ENCODE measurements at places on chromosomes 7 and 10.
A peak's percentile ranks its signal among the peaks of the same experiment; 100 is the strongest.

- DNase-seq = no peak
These were observed 47.7 kb upstream of the INPP5A start for GRCh38 chr10:132489704-132490534.

- no peak for DNase-seq
These were observed 1247.8 kb downstream of the TYW1 start for GRCh38 chr7:68244389-68244788.

DNA sequence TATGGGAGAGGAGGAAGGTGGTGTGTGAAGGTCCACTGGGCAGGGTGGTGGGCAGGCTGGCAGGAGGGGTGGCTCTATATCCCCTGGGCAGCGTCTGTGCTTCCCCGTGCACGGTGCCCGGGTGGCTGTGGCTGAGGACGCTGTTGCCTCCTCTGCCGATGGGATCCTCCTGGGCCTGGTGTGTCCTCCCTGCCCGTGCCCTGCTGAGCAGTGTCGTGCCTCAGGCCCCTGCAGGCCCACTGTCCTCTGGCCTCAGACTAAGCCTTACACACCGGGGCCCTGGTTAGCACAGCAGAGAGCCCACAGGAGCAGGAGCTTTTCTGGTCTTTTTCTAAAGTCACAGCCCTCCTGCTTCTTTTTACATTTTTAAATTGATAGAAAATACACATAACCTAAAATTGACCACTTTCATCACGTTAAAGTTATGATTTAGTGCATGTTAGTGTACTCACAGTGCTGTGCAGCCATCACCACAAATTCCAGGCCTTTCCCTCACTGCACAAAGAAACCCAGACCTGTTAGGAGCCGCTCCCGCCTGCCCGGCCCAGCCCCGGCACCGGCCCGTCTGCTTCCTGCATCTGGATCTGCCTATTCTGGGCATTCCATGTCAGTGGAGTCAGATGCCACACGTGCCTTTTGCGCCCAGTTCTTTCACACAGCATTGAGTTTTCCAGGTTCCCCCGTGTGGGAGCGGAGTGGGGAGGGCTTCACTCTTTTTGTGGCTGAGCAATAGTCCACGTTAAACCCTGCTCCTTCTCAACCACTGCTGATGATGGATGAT is 19.4 kb downstream of the PFKFB3 start:
- DNase-seq = no peak

DNA sequence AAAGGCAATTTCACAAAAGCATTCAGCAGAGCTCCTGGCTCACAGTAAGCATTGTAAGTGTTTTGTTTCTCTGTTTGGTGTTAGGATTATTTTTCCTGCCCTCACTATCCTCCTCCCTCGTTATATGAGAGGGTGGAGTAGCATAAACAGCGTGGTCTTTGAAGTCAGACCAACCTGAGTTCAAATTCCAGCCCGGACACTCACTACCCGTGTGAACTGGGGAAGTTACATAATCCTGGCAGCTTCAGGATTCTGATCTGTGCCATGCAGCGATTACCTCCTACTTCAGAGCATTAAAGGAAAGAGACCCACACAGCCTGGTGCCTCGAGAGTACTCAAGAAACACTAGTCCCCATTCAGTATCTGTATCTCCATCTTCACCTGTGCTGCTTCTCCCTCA is 386.5 kb downstream of the INHBA start:
- DNase-seq = no peak

DNA sequence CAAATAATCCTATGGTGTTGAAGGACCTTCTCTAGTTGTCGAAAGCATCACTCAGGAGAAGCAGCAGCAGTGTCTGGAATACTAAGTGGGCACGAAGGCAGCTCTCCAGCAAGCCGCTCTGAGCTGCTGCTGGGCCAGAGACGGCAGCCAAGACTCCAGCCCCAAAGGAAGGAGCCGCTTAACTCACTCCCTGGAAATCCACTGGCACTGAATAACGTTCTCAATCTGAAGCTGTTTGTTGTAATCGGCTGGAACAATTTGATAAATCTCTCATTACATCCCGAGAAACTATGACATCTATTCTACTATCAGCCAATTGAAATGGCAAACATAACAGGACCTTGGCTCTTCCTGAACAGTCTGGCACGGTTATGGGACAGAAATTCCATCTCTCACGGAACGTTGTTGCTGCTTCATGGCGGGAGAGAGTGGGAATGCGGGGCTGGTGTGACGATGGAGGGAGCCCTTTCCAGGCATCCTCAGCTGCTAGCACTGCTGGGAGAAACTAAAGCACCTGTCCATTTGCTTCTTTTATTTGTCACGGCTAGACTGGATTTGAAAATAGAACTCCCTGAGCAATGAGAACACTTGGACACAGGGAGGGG is 331.5 kb upstream of the RNF32 start:
- no peak for DNase-seq

DNA sequence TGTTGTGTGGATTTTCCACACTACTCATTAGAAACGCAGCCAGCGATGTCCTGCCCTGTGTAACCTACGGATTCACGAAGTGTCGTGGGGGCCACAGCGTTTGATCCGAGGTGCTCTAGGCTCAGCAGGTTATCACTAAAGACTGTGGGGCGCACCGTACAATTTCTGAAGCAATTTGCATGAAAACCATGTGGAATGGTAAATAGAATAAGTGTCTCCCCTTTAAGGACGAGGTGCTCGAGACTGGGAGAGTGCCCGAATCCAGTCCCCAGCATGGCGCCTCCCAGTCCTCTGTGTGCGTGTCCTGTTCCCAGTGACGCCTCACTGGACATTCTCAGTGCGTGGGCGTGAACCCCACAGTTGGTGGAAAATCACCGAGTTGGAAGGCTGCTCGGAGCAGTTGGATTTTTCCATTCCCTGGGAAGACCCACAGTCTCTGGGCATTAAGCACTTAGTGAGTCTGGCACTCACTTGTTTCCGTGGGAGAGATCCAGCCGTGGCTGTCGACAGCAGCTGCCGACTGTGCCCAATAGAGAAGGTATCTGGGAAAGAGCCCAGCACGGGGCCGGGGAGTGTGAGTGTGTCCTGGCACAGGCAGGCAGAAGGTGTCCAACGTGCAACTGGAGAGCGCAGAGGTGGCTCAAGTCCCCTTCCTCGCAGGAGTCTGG is 37.0 kb downstream of the PFKP start:
- no peak for DNase-seq

- DNase-seq = no peak
These were observed 498.2 kb downstream of the PHTF2 start for GRCh38 chr7:78296644-78297371.

- peak; percentile 13 for DNase-seq
These were observed 751 bp upstream of the GTPBP10 start for GRCh38 chr7:90345595-90346335.

- no peak for DNase-seq
These were observed 133.8 kb upstream of the AGR3 start for GRCh38 chr7:17015598-17016031.

GRCh38 chr10:132679217-132679595 is 106.7 kb downstream of the NKX6-2 start:
- no peak for DNase-seq

- peak; percentile 25 for DNase-seq
These were observed 38.0 kb downstream of the USP6NL start for GRCh38 chr10:11573497-11573896.

- DNase-seq = no peak
These were observed 25.2 kb downstream of the HIPK2 start for GRCh38 chr7:139752604-139753003.

DNA sequence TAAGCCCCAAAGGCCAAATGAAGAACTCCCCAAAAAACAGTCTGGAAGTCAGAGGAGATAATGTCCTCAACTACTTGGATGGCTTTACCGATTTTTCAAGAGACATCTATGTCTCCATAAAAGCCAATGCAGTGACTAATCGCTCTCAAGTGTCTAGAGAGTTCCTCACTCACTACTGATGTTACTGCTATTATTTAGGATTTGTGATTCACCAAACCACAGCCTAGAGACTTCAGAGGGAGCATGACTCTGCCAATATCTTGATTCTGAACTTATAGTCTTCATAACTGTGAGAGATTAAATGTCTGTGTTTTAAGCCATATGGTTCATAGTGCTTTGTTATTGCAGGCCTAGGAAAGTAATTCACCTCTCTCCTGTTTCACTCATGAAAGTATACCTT is 160.2 kb downstream of the IPMK start:
- DNase-seq = peak; percentile 92

- DNase-seq = peak; percentile 29
These were observed 155.5 kb downstream of the BUB3 start for GRCh38 chr10:123309731-123310130.

GRCh38 chr7:69871886-69872569 is 273.8 kb downstream of the AUTS2 start:
- no peak for DNase-seq

GRCh38 chr7:152702-153391 is 39.5 kb upstream of the FAM20C start:
- DNase-seq = no peak

DNA sequence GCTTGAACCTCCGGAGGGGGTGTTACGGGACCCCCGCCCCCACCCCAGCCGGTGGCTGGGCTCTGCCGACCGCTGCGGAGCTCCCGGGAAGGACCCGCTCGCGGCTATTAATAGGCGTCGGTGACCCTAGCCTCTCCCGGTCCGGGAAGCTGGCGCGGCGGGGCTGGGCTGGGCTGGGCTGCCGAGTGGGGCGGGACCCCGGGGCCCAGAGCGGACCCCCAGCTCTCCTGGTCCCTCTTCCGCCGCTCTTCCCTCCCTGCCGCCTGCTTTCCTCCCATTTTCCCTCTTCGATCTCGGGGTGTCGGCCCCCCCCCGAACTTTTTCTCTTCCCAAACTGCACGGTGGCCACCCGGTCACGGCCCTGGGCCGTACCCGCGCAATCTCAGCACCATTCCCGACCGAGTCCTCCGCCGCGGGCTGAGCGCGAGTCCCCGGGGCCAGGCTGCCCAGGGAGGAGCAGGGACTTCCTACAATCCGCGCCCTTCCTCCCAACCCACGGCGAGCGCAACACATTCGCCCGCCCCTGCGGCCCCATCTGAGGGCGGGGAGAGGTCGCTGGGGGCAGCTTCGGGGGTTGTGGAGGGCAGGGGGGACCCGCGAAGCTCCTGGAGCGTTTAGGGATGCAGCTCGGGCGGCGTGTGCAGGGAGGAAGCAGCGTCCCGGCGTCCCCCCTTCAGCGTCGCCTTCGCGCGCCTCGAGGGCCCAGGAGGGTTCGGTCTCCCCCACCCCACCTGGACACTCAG is 3.1 kb upstream of the ELFN1 start:
- DNase-seq = no peak

DNA sequence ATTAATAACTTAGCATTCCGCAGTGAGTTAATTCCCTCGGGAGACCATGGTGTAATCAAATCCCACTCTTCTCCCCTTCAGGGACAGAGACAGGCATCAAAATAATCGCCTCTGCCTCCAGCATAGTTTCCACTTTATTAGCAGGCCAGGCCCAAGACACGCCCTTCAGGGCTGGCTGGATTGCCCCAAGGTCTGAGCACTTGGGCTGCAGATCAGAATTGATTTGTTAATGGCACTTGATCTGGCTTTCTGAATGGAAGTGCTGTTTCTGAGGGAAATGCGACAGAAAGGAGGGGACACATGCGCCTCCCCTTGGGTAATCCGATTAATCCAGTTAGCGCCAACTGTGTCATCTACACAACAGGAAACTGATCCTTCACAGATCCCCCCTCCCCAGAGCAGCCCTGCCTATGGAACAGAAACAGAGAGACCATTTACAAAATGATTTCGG is 15.6 kb downstream of the CHAT start:
- DNase-seq = no peak

- DNase-seq = no peak
These were observed 227.4 kb upstream of the COBL start for GRCh38 chr7:51543801-51544553.

DNA sequence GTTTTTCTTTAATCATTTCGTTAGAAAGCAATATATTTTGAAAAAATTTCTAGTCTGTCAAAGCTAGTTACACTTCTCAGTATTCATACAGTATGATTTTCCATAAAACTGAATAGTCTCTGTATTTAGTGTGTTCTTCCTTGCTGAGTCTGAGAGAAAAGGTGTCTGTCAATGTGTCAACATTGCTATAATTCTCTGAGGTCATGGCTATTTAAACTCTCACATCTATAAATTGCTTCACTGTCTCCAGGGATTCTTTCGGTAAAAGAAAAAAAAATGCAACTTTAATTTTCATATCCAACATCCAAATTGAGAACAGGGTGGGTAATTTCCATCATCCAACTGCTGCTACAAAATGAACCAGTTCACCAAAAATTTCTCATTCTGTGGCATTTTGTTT is 319.7 kb upstream of the GHITM start:
- DNase-seq = no peak

GRCh38 chr10:123377883-123378282 is 223.7 kb downstream of the BUB3 start:
- DNase-seq = no peak

GRCh38 chr10:7971949-7972348 is 82.5 kb upstream of the GATA3 start:
- no peak for DNase-seq

DNA sequence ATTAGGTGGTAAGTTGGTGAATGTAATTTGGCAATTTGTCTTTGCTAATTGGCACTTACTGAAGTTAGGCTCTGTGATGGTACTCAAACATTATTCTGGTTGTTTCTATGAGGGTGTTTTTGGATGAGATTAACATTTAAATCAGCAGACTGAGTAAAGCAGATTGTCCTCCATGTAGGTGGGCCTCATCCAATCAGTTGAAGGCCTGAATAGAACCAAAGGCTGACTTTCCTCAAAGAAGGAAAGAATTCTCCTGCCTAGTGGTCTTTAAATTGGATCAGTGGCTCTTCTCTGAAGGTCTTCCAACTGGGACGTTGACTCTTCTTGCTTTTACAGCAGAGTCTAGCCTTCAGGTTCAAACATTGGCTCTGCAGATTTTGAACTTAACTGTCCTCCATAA is 278.3 kb downstream of the KIF20B start:
- no peak for DNase-seq

- no peak for DNase-seq
These were observed 173.5 kb downstream of the TSPAN12 start for GRCh38 chr7:120684463-120684862.

GRCh38 chr10:107169516-107169915 is 5.0 kb upstream of the SORCS1 start:
- DNase-seq = no peak
